ENCODE measurements at places on chromosomes 1 and 21.

DNA sequence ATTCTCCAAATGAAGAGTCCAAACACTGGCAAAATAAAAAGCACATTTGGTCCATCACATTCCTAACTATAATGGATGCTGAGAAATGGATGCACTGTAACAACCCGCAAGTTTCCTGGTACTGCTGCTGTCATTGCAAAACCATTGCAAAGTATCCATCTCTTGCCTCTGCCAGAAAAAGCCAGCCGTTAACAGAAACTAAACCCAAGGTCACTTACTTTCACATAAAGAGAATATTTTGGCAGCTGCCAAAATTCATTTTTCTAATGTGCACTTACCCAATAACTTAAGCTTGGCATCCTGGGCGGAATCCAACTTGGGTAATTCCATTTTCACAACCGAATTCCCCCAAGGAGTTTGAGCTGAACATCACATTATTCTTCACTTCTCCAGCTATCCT lies 77.0 kb upstream of the LRRC8D start:
- ATAC-seq, result no peak

- ATAC-seq, result no peak
Observed at GRCh38 chr1:110492573-110492972, 26.4 kb downstream of the KCNA10 start.

- ATAC-seq, result no peak
Observed at GRCh38 chr1:65577278-65577677, 156.8 kb downstream of the LEPR start.

DNA sequence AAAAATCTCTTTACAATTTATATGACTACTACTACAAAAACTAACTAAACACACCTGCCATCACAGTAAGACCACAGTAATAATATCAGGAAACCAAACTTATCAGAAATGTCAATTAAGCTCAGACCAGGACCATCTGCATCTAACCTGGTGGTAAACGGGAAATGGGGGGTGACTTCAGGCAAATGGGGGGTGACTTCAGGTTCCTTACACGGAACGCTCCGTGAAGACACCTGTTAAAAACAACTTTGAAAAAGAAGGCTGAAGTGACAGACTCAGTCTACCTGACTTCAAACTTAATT lies 15.8 kb downstream of the PRDM15 start:
- ATAC-seq, result no peak

DNA sequence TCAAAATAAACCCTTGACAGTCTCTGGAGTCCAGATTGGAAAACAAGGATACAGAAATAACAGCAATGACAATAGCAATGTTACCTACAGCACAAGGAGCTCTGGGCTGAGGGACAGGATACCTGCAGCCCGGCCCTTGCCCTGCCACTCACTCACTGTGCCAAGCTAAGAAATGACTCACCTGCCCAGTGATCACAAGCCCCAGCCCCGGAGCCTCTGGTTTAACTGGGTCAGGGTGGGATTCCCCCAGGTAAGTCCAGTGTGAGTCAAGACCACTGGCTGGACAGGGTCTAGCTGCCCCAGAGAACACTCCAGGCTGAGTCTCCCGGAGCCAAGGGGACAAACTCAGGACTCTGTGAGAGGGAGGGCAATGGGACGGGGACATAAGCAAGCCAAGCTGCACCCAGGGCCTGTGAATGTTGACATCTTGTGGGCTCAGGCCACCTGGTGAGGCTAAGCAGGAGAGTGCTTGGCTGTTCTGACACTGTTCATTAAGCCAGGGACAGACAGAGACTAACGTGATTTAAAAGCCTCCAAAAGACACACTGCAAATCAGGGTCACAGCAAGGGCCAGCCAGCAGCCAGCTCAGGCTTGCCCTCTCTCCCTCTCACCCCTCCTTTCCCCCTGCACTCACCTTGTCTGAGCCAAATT lies 64.1 kb downstream of the MIS18A start:
- ATAC-seq, result no peak
